Amniotic stem cell (primary cell): ENCODE measurements at places on chromosomes 13 and 19.

GRCh38 chr13:39073983-39074382 is 35.7 kb downstream of the NHLRC3 start:
- no peak for DNase-seq

DNA sequence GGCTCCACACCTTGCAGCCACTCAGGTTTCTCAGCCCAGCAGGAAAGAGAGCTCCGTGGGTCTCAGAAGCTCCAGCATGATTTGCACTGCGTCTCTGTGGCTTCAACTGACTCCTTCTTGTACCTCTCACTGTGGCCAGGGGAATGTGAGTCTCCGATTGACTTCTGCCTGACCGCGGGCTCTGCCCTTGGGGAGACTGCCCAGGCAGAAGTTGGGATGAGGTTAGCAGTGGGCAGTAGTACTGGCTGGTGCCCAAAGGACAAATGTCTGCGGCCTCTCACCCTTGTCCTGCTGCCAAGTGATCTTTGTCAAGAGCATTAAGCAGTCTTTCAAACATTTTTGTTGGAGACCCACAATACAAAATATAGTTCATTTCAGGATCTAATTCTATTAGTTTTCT is 34.4 kb upstream of the FXYD3 start:
- DNase-seq = no peak

GRCh38 chr13:70788074-70788473 is 679.8 kb upstream of the KLHL1 start:
- DNase-seq = no peak

DNA sequence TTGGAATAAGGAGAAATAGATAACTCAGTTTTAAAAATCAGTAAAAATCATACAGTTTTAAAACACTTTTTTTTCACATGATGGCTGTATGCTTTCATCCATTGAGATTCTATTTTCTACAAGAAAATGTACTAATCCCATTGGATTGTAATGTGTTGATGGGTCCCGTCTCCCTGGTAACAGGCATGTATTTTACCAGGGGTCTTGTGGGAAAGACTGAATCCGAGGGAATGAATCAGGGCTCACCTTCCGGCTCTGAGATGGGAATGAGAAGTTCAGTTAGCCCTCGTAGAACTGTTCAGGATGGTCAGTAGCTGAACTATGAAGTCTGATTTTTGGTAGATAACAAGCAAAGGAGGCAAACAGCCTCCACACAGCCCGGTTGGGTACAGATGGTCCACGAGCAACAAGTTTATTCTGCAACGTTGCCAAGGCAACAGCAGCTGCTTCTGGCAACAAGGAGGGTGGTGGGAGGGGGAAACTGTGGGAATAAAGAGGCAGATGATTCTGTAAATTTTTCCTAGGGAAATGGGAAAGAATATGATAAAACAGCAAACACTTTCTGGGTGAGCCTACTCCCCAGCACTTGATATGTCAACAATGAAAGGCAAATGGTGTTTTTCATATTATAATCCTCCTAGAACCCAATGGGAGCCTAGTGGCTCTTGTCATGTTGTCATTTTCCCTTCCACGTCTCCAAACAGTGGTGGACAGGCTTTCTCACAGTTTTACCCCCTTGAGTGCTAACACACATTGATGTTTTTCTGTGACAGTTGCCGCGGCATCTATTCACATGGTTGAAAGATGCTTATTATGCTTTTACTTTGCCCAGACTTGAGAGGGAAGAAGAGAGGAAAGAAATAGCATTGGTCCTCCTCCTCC is 12.4 kb upstream of the SIAH3 start:
- DNase-seq = no peak

DNA sequence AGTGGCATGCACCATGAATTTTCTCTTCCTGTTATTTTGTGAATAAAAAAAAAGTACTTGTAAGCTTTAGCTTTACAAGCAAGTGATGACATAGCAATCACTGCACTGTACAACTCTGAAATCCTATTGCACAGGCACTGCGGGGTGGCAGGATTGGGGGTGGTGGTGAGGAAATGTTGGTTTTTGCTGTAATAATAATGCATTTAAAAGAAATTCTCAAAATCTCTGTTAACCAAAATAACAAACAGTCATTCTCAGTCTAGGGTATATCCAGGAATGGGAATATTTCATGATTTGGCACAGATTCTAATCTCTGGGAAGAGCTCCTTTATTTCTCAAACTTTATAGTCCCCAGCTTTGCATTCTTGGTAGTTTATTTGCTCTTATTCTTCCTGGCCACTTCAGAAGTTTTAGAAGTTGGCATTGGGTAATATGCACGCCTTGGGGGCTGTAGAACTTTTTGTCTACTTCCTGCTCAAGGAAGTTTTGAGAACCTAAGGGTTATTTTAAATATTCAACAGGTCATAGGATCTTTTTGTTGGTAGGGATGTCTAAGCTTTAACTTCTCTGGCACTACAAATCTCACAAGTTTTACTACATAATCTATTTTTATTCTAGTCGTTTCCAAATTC is 353.0 kb upstream of the KLF12 start:
- DNase-seq = no peak

GRCh38 chr19:34393629-34394028 is 10.6 kb upstream of the PDCD2L start:
- DNase-seq = no peak

- no peak for DNase-seq
These were observed 166.1 kb downstream of the LIG4 start for GRCh38 chr13:108049211-108049610.

DNA sequence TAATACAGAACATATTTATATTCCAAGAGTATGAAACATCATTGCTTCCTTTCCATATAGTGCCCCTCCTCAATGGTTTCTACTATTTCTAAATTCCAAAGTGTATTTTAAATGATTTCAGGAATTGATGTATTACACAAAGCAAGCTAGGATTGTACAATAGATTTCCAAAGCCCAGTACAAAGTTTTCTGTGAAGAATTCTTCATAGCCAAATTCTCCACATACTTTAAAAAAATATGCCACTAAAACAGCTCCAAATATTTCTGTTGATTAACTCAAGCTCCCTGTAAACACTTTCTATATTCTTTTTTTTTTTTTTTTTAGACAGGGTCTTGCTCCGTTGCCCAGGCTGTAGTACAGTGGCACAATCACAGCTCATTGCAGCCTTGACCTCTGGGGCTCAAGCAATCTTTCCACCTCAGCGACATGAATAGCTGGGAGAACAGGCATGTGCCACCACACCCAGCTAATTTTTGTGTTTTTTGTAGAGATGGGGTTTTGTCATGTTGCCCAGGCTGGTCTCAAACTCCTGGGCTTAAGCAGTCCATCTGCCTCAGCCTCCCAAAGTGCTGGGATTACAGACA is 50.6 kb downstream of the ELF1 start:
- DNase-seq = no peak

- no peak for DNase-seq
These were observed 63.2 kb upstream of the RGCC start for GRCh38 chr13:41394166-41394565.

- DNase-seq = no peak
These were observed 46.1 kb downstream of the FLT1 start for GRCh38 chr13:28448651-28449358.

DNA sequence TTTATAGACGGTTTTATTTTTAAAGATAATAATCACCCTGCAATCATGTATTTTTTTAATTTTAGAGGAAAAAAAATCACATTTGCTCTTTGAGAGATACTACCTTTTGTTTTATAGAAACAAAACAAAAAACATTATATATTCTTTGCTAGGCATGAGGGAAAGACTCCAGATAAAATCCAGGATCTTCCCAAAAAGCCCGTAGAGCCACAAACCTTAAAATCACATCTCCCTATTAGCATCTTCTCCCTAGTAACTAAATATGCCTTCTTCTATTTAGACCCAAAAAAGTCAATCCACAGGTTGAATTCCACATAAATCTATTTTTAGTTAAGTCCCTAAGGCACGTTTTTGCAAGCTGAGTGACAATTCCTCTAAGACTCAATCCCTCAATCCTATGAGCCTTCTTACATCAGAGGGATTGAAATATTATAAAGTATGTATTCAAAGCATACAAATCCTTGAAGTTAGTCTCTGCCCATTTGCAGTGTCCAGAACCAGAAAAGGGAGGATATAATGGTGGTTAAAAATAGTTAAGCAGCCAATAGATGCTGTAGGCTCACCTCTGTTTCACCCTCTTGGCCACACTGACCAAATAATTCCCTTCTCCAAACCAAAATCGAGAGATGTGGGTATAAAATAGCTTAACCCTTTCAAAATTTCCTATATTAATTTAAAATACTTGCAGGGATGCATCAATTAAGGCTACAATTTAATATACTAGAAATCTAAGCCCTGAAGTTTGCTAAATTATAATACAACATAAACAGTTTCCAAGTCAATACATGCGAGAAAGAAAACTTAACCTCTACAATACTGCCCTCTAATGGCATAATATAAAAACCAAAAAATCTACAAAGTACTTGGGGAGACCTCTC is 64.0 kb downstream of the SERP2 start:
- no peak for DNase-seq

DNA sequence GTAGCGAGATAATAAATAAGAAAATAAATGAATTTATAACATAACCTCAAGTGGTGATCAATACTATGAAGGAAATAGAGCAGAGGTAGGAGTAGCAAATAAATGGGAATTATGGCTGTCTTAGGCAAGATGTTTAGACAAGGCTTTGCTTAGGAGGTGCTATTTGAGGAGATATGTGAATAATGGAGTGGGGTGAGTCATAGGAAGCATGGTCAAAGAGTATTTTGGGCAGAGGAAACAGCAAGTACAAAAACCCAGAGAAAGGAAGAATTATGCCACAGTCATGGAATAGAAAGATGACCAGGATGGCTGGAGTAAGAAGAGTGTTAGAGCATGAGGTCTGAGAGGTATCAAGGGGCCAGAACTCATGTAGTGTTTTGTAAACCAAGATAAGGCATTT is 33.6 kb upstream of the LPAR6 start:
- no peak for DNase-seq

DNA sequence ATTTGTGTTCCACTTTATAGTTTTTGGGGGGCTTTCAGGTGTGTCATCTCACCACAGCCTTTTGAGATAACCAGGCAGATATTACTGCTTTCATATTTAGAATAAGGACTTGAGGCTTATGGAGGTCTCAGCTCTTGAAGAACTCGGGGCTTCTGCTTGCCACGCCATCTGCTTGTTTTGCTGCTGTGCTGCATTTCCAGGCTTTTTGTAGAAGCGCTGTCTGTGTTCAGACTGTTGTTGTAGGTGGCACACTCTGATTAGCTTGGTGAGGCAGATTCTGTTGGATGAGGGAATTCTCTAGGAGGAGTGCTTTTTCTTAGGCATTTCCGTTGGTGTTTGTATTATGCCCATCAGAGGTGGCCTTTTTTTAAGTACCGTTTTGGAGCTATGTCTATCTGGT is 57.2 kb downstream of the WASF3 start:
- DNase-seq = no peak

DNA sequence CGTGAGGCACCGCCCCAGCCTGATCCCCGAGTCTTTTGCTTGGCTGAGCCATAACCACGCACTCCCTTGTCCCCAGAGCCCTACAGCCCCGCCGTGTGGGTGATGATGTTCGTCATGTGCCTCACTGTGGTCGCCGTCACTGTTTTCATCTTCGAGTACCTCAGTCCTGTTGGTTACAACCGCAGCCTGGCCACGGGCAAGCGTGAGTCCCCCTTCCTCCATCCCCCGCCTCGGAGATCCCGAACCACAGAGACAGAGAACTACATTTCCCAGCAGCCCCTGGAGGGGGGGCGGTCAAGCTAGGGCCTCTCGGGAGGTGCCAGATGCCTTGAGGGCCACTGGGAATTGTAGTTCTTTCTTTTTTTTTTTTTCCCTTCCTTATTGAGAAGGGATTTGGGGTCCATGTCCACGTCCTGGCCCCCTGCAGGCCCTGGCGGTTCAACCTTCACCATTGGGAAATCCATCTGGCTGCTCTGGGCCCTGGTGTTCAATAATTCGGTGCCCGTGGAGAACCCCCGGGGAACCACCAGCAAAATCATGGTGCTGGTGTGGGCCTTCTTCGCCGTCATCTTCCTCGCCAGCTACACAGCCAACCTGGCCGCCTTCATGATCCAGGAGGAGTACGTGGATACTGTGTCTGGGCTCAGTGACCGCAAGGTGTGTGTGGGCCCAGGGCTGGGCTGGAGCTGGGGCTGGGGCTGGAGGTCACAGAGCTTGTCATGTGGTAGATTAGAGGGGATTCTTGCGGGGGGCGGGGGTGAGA is 25.9 kb downstream of the GRIN2D start:
- no peak for DNase-seq

DNA sequence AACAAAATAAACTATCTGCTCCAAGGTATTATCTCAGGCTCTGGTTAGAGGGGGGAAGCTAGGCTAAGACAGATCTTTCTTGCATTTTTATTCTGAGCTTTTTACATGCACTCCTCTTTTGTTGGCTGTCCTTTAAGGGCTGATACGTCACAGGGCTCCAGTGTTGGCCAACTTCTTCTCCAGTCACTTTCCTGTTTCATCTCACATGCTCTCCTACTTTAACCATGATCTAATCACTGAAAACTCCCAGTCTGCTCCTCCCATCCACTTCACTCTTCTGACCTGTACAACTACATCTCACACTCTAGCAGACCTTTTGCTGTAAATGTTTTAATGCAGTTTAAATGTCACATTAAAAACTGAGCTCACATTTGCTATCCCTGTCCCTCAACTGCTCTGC is 510.0 kb upstream of the KLF12 start:
- DNase-seq = no peak

DNA sequence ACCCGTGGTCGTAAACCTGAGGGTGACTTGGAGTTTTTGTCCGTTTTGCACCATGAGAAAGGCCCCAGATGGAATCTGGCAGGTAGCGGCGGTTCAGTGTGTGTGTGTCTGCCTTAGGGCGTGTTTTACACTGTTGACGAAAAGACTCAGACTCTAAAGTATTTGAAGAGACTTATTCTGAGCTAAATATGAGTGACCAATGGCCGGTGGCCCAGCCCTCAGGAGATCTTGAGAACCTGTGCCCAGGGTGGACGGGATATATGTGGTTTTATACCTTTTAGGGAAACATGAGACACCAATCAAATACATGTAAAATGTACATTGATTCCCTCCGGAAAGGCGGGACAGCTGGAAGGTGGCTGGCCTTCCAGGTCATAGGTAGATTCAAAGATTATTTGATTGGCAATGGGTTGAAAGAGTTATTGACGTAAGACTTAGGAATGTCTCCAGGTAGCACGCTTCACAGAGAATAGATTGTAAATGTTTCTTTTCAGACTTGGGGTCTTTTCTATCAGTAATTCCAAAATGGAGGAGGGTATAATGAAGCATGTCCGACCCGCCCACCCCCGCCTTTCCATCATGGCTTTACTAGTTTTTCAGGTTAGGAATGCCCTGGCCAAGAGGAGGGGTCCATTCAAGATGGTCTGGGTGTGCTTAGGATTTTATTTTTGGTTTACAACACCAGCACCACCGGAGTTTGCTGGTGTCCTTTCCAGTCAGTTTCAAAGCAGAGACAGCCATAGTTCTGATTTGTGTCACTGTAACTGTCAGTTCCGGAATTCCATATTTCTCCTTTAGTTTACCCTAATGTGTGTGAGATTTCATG is 1.0 kb upstream of the ZNF529 start:
- no peak for DNase-seq

GRCh38 chr13:104580931-104581330 is 1514.7 kb upstream of the SLC10A2 start:
- DNase-seq = no peak

DNA sequence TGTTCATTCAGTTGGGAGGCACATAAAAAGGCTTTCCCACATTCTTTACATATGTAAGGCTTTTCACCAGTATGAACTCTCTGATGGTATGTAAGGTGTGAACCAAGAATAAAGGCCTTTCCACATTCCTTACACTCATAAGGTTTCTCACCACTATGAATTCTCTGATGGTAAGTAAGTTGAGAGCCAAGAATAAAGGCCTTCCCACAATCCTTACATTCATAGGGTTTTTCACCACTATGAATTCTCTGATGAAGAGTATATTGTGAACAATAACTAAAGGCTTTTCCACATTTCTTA is 29.3 kb downstream of the ZNF571 start:
- no peak for DNase-seq

GRCh38 chr13:102460806-102461205 is 59.0 kb upstream of the FGF14 start:
- DNase-seq = no peak
